ENCODE measurements at places on chromosomes 11 and 22. TPM values are rescaled to one million over a fixed set of nuclear protein-coding genes. Genes with fewer than 3 reads are reported as not detected.

The NNMT gene
- not detected for total RNA-seq

- no peak for DNase-seq
Measured at GRCh38 chr11:29317694-29318093, 699.1 kb downstream of the KCNA4 start.

DNA sequence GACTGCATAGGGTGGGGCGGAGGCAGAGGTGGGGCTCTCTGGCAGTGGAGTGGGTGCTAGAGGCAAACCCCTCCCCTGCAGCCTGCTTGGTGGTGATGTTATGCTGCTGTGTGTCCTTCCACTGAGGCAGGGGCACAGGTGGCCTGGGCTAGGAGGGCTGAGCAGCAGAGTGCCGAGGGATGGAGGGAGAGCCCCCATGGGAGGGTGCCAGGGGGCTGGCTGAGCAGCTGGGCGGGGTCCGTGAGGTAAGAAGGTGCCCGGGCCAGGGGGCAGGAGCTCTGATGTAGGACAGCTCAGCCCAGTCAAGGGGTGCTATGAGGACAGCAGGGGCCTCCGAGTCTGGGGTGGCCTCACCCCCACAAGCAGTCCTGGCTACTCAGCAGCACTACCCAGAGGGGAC is 4.2 kb downstream of the CLDN5 start:
- DNase-seq, result no peak

DNA sequence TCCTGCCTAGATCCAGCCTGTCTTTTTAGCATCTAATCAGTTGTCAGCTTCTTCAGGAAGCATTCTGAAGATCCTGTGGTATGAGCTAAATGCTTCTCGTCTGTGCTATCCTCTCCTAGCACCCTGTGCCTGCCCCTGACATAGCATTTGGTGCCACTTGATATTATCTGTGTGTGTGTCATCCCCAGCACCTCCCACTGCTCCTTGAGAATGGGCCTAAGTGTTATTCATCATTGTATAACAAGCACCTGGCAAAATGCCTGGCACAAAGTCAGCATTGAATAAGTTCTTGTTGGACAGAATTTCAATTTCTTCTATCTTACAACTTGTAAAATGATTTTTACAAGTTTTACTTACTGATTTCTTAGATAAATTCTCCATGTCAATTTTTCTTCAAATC is 28.1 kb upstream of the OLFML1 start:
- DNase-seq, result no peak

- no peak for DNase-seq
Measured at GRCh38 chr22:50460938-50461337, 13.9 kb downstream of the SBF1 start.

The SCGB1D2 gene
- not detected for total RNA-seq

The BDNF gene
- total RNA-seq, result not detected

- DNase-seq, result no peak
Measured at GRCh38 chr22:20641919-20642579, 131.9 kb upstream of the SERPIND1 start.

The VPREB1 gene
- not detected for total RNA-seq

DNA sequence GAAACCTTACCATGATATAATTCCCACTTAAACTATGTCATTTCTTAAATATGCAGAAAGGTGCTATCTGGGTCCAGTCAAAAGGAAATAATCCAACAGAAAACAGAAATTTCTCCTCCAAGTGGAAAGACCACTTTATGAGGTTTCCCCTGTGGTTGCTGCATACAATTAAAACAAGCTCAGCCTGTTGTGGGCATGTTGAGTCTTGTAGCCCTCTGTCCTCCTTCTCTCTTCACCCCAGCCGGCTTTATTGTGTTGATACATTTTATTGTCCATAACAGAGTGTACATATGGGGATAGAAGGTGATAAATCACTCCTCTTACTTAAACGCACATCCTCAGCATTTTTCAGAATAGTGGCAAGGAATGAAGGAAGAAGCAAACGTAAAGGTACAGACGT is 126.0 kb upstream of the MTNR1B start:
- no peak for DNase-seq

The SLCO2B1 gene
- total RNA-seq, result 0.98 TPM

The LRRC74B gene
- not detected for total RNA-seq

The RIBC2 gene
- total RNA-seq, result 10.4 TPM

- no peak for DNase-seq
Measured at GRCh38 chr11:116871248-116871647, 33.8 kb upstream of the APOA1 start.

The CHST1 gene
- 0.94 TPM for total RNA-seq

- DNase-seq, result no peak
Measured at GRCh38 chr22:35766654-35767580, 49.2 kb downstream of the APOL5 start.

DNA sequence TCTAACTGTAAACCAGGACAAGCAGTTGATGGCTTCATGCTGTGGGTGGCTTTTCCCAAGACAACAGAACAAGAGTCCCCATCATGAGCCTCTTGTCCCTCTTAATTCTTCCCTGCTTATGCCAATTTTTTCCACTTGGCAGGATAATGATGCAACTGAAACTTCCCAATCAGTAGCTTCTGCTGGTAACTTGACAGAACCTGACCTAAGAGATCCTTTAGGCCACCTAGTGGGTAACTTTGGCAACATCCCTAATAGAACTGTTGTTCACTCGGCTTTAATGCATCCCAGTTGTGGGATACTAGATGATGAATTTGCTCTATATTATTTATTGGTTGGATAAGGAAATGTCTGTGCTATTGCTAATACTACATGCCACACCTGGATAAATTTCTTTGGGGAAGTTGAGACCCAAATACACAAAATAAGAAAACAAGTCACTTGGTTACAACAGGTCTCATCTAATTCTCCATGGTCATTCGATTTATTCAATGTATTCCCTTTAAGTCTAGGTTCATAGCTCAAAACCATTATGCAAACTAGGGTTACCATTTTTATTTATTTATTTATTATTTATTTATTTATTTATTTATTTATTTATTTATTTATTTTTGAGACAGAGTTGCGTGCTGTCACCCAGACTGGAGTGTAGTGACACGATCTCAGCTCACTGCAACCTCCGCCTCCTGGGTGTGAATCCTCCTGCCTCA is 41.4 kb upstream of the NFAM1 start:
- DNase-seq, result no peak

GRCh38 chr11:11816511-11817314 is 25.1 kb upstream of the USP47 start:
- DNase-seq, result no peak

The CKAP5 gene
- 114 TPM for total RNA-seq

The HNRNPUL2 gene
- total RNA-seq, result 64.3 TPM

GRCh38 chr22:22756109-22756508 is 111.7 kb downstream of the GGTLC2 start:
- no peak for DNase-seq

The ANO3 gene
- total RNA-seq, result not detected

The OR51B5 gene
- total RNA-seq, result not detected

DNA sequence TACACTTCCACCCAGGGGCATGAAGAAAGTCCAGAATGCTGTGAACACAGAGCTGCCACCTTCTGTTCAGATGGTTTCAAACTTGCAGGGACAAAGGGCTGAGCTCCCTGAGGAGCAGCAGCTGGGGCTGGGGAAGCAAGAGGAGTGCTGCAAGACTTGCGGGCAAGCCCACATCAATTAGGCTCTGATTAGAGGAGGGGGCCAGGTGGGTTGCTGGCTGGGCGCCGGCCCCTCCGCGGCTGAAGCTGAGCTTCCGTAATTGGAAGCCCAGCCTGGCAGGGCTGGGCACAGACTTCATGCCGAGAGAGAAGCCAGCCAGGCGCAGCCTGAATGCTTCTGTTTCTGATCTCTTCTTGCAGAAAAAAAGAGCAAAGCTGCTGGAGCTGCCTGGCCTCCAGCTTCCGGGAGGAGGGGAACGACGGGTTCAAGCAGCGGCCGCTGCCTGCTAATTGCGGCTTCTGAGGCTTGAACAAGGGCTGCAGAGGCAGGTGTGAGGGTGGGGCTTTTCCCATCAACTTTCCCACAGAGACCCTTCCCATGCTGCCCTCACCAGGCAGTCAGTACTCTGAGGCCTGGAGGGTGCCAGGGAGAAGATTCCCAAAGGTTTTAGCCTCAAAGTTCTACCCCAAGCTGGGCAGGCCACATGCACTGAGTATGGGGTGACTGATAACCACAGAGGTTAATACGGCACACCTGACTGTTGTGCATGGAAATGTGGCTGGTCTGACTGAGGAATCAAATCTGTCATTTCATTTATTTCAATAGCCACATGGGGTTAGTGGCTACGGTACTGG is 91.1 kb upstream of the LMO1 start:
- DNase-seq, result no peak

DNA sequence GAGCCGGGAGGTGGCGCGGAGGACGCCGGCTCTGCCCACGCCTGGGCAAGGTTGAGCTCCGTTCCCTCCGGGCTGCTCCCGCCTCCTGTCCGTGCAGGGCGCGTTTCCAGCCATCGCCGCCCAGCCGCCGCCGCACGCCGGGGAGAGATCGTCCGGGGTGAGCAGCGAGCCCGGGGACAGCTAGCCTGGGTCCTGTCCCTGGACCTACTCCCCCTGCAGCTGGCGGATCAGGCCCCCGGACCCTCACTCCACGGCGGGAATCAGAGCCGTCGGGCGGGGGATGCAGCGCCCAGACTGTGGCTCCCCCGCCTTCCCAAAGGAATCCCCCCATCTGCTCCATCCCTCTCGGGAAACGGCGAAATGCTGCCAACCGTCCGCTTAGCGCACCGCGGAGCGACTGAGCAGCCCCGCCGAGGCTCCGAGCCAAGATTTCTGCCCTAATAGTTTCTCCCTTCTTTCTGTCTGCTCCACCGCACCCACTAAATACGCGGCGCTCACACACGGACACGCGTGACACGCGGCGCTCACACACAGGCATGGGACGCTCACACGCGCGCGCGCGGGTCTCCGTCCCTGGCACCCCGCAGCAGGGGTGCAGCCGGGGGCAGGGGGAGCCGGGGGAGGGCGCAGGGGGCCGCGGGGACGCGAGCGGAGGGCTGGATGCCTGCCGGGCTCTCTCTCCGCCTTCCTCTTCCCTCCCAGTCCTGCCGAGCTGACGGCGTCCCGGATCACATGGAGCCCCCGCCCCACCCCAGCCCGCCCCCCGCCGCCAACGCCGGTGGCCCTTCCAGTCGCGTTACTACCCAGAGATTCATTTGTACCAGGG is at the start of gene KCNJ5:
Gene KCNJ5, plus strand, starts transcription at position 814 of the 826 bp plus-strand sequence. CDS start 19,918 bp downstream, outside the sequence.
- DNase-seq, result no peak

GRCh38 chr11:22076271-22076930 is 116.5 kb upstream of the ANO5 start:
- no peak for DNase-seq

The GAL3ST1 gene
- 0.31 TPM for total RNA-seq

- peak; percentile 67 for DNase-seq
Measured at GRCh38 chr22:46592390-46592872, 27.8 kb upstream of the GRAMD4 start.

DNA sequence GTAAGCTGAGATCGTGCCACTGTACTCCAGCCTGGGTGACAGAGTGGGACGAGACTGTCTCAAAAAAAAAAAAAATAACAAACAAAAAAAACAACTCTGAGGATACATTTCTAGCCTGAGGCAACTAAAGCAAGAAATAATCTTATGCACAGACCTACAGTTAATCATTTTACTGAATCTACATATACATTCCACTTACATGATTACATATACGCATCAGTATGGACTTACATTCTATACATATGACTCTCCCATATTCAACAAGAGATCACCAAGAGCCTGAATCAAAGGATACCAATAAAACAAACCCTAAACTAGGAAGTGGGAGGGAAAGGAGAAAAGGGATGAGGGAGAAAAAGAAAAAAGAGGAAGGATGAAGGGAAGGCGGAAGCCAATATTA is 1.1 kb downstream of the ALG8 start:
- DNase-seq, result no peak

DNA sequence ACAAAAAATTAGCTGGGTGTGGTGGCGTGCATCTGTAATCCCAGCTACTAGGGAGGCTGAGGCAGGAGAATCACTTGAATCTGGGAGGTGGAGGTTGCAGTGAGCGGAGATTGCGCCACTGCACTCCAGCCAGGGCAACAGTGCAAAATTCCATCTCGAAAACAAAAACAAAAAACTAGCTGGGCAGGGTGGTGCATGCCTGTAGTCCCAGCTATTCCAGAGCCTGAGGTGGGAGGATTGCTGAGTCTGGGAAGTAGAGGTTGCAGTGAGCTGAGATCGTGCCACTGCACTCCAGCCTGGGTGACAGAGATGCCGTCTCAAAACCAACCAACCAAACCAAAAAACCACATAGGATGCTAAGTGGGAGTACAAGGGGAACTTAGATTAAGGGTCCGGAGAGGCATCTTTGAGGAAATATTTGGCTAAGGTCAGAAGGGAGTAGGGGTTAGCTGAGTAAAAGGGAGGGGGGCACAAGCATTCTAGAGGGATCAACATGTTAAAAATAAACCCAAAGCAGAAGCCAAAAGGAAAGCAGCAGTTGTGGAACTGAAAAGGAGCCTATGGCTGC is 10.2 kb downstream of the PHF5A start:
- DNase-seq, result no peak

DNA sequence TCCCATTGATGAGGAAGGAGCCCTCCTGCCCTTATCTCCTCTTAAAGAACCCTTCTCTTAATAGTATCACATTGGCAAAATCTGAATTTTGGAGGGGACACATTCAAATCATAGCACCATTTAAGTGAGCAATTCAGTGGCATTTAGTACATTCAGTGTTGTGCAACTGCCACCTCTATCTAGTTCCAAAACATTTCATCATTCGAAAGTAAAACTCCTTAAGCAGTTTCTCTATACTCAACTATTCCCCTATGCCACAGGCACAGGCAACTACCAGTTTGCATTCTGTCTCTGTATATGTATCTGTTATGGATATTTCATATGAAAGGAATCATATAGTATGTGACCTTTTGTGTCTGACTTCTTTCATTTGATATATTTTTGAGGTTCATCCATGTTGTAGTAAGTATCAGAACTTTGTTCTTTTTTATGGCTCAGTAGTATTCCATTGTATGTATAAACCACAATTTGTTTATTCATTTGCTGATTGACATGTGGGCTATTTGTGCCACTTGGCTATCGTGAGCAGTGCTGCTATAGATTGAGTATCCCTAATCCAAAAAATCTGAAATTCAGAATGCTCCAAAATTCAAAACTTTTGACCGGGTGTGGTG is 22.9 kb downstream of the FAR1 start:
- no peak for DNase-seq

GRCh38 chr11:58919980-58920379 is 19.3 kb upstream of the GLYATL1 start:
- DNase-seq, result no peak

GRCh38 chr11:78074756-78075155 is 4.9 kb downstream of the NDUFC2 start:
- no peak for DNase-seq

The MAJIN gene
- not detected for total RNA-seq

The MFRP gene
- not detected for total RNA-seq

DNA sequence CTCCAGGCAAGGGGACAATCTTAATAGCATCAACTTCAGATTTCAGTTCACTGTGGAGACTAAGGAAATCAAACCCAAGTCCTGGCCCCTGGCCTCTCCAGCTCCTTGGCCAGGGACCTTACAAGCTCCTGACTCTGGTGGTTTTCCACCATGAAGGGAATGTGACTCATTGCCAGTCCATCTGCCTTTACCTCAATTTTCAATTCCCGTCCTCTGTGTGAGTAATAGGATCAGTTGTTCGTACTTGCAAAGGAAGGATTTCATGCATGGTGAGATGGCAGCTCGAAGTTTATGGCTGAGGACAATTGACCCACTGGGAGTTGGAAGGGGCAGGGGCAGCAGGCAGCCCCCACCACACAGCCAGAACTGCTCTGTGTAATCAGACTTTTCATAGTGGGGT is 42.5 kb downstream of the INSC start:
- DNase-seq, result no peak

GRCh38 chr11:104946907-104947306 is 21.5 kb downstream of the CASP4 start:
- DNase-seq, result peak; percentile 34

The OR52I1 gene
- total RNA-seq, result not detected

The PRR33 gene
- total RNA-seq, result not detected

All from CD8-positive, alpha-beta memory T cell (primary cell).